ENCODE measurements at places on chromosomes 5 and 9.

DNA sequence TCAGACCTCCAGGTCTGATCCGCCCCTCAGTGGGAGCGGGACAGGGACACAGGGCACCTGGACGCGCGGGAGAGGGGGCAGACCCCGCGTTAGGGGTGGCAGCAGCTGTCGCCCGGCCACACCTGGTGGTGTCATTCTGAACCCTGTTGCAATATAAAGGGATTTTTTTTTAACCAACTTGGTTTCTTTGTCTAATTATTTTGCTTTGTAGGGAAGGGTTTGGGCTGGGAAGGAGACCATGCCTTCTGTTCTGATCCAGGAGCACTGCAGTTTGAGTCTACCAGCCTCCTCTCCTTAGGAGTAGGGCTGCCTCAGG, 10.9 kb upstream of the ASS1 start:
- DNase-seq: no peak

GRCh38 chr9:110825950-110826349, 157.4 kb downstream of the MUSK start:
- DNase-seq: no peak

GRCh38 chr9:74521009-74521408, 23.9 kb downstream of the RORB start:
- DNase-seq: no peak

DNA sequence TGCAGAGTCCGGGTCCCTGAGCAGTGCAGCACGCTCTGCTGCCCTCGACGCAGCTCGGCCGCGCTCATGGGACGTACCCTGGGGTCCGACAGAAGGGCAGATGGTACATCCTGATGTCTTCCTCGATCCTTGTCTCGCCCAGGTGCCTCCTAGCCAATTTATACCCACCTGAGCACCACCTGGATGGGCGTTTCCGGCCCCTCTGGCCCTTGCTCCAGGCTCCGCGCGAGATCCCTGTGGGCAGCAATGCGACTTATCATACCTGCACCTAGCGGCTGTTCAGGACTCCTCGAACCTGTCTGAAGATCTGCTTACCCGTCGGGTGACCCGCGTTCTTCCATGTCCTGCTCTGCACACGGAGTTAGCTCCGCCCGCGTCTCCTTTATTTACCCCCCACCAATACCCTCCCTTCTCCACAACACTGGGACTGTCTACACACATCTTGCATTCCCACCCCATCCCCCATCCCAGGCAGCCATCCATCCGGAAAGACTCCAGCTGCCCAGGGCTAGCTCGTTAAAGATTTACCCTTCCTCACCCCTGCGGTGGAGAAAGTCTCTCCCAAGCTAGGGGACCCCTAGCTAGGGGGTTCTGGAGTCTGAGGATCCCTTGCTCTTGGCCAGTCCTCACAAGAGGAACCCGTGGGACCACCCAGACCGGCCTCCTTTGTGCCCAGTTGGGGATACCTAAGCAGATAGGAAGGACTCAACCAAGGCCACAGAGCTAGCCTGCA, at the start of gene KIF12:
Gene KIF12, minus strand, starts transcription at position 357 of the 733 bp plus-strand sequence. Its CDS starts 16 bp downstream, at position 341.
- no peak for DNase-seq

GRCh38 chr5:24353611-24354010, 291.2 kb downstream of the CDH10 start:
- peak; percentile 26 for DNase-seq

DNA sequence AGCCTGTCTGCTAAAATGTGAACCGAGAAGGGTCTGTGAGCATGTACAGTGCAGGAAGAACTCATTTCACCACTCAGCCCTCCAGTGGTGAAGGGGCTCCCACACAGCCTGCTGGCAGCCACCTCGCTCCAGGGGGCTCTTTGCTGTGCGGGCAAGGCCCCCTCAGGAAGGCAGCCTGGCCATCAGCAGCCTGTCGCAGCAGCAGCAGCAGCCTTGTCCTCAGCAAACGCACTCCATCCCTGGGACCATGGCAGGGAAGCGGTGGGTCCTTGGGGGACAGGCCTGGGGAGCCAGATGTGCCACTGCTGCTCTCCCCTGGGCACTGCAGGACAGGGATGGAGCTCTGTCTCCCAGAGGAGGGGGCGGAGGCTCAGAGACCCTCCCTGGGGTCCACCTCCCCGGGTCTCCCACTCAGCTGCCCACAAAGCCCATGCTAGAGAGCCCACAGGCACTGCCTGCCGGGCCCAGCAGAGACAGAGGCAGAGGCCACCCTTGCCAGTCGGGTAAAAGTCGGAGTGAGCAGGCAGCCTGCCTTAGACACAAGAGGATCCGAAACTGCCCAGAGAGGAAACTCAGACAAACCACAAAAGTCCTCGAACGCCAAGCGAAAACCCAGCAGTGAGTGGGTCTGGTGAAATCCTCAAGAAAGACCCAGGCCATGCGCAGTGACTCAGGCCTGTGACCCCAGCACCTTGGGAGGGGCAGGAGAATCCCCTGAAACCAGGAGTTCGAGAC, 8.0 kb downstream of the BRD3 start:
- no peak for DNase-seq

- DNase-seq: no peak
Measured at GRCh38 chr9:6428940-6429889, 16.2 kb downstream of the UHRF2 start.

DNA sequence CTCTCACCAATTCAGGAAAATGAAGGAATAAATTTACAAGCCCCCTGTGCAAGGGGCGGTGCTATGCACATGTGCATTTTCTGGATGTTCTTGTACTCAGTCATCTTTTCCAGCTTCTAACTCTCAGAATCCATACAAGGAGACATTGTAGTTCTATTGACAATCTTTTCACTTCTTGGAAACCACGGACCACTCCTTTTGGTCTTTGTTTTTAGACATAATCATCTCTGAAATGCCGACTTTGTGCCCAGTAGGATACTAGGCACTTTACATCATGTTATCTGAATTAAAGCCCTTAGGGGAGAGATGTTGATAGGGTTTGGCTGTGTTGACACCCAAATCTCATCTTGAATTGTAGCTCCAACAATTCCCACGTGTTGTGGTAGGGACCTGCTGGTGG, 322.6 kb upstream of the WWC1 start:
- DNase-seq: no peak

DNA sequence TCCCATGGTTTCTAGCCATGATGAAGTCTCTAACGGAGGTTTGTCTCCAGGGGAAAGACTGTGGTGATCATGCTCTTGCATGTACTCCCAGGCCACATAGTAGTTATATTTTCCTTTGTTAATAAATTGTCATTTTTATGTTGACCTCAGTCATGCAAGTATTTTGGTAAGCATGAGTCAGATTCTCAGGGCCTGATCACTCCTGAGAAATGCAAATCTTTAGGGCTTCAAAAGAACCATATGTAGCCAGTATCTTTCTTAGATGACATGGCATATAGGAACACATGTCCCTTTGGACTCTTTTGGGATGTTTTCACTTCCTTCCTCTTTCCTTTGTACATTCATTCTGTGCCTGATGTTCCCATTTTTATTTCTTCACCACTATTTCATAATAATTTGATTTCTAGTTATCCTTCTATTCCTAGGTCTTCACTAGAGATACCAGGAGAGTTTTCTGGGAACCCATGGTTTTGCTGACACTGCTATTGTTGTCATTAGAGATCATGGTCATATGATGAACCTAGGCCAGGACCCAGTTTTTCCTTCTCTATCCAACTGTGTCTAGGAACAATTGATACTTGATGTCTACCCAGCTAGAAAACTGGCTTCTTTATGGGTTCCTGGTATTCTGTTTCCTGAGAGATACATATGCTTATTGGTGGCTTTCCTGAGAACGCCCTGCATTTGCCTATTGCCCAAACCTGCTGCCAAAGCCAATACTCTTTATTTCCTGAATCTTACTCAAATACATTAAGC, 248.1 kb upstream of the NREP start:
- DNase-seq: no peak

DNA sequence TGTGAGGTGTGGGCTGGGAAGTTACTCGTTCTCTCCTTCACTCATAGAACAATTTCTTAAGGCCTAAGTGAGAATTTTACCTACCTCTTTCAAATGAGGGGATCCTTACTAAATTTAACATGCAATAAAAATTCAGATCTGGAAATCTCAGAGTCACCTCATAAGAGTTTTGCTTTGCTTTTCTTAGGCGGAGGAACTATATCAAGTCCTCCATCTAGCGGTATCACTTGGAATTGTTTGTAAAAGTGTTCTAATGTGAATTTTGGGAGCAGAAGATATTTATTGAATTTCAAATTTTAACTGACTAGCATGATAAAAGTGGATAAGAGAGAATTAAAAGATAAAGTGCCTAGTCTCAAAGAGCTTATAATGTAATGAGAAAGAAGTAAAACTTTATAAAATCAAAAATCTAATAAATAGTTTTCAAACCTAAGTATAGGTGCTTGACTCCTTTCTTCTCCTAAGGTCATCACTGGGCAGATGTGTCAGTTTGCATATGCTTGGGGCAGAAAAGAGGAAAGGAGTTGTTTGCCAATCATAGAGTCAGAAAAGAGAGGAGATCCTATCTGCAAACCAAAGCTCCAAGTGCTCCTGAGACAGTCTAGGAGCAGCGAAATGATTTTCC, 145.7 kb upstream of the DAB2 start:
- DNase-seq: peak; percentile 22

GRCh38 chr9:126398403-126399058, 71.9 kb downstream of the MVB12B start:
- no peak for DNase-seq

- no peak for DNase-seq
Measured at GRCh38 chr5:60219921-60220320, 326.4 kb upstream of the PDE4D start.

DNA sequence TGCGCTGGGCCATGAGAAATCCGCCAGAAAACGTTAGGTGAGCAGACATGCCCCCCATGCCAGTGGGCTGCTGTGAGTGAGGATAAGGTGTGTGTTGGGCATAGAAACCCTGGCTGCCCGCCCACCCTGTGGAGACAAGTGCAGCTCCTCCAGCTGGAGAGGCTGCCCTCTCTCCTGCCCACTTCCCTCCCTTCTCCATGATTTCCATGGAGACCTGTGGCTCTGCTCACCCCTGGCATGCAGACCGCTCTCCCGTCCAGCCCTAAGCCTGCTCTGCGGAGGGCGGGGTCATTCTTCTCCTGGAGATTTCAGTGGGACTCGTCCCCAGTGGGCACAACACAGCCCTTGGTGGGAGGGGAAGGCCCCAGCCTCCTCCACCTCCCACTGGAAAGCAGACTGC, 133.0 kb upstream of the FAM120A start:
- no peak for DNase-seq

GRCh38 chr5:94361832-94362796, 256.3 kb downstream of the KIAA0825 start:
- no peak for DNase-seq

GRCh38 chr9:134052941-134053340, 14.9 kb downstream of the BRD3 start:
- no peak for DNase-seq

GRCh38 chr5:98186128-98186527, 587.3 kb upstream of the RGMB start:
- no peak for DNase-seq

- peak; percentile 30 for DNase-seq
Measured at GRCh38 chr5:142453932-142454331, 129.1 kb upstream of the SPRY4 start.

DNA sequence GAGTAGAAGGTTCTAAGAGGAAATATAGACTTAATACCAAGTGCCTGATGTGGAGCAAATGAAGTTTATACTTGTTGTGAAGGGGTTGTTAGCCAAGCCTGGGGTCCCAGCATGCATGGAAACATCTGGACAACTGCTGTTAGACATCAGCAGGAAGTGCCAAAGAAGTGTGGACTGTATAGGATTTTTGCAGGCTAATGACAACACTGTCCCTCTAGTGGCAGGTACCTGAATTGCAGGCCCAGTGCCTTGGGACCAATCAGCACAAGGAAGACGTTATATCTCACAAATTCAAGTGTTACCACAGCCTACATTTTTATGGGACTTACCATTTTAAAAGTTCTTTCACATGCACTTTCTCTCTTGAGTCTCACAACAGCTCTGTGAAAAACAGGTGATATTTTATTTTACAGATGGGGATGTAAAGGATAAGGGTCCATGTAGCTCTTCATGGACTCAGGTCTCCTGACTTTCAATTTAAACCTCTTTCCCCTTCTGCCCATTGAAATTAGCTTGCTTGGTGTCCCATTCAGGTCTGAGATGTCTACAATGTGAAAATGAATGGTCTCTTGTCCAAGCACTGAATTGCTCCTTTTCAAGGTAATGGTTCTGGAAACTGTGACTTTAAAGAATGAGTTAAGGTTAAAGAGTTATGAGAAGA, 89.0 kb upstream of the MAP1B start:
- no peak for DNase-seq

DNA sequence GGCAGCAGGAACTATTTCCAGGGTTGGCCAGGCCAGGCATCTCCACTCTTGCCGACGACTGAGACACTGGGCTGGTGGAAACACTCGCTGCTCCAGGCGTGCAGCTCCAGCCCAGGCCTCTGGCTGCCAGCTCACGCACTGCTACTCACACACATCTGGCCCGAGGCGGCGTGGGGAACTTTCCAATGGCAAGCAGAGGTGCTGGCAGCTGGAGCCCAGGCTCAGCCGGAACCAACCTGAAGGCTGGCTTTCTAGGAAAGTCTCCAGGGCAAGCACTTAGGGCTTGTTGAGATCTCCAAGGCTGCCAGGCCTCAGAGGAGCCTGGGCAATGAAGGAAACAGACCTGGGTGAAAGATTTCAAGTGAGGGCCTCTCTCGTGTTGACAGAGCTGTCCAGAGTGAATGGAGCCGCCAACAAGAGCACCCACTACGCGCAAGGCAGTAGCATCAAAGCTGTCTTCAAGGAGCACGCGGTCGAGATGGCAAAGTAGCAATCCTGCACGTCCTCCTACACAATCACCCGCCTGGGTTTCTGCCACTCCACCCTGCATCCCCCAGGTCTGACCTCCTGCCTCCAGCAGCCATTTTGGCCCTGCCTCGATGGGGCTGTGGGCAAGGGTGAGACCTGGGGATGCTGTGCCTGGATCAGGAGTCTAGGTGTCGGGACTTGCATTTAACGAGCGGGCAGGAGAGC, 14.4 kb downstream of the SH3PXD2B start:
- no peak for DNase-seq

DNA sequence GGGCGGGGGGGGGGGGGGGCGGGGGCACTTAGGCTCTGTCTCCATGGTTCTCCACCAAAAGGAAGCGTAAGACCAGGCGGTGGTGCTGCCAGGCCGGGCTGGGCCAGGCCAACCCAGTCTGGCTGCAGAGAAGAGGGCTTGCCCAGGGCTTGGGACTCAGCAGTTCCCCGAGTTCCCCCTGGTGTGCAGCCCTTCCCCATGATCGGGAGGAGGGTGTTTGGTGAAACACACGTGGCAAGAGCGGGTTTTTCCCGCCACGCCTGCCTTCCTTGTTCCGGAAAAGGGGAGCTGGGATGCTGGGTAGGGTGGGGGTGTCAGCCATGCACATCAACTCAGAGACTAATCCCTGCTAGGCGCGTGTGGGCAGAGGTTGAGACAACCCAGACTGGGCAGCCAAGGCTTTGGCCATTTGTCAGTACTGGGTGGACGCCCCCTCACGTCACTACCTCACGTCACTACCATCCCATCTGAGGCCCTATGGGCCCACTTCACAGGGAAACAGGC, 32.9 kb downstream of the PRRX2 start:
- DNase-seq: no peak

GRCh38 chr9:125189011-125189360, 617 bp downstream of the PPP6C start:
- no peak for DNase-seq

- no peak for DNase-seq
Measured at GRCh38 chr5:86030753-86031152, 587.0 kb upstream of the COX7C start.

All from NCI-H446 treated with DMSO at 0.1 percent for 48 hours (cell line).